Smooth muscle cell of the brain vasculature (primary cell): ENCODE measurements at places on chromosomes 5 and 9.

DNA sequence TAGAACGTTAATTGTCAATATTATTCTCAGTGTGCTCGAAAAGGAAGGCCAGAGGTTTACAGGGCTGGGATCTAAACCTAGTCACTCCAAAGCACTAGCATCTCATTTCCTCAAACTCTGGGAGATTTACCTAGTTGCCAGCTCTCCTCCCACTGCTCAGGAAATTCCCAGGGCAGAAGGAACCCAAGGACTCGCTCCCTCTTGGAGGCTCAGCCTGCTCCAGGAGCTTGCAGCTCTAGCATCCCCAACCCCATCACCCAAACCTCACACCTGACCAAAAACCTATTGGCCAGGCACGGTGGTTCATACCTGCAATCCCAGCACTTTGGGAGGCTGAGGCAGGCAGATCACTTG, 26.0 kb downstream of the SERINC5 start:
- no peak for DNase-seq

DNA sequence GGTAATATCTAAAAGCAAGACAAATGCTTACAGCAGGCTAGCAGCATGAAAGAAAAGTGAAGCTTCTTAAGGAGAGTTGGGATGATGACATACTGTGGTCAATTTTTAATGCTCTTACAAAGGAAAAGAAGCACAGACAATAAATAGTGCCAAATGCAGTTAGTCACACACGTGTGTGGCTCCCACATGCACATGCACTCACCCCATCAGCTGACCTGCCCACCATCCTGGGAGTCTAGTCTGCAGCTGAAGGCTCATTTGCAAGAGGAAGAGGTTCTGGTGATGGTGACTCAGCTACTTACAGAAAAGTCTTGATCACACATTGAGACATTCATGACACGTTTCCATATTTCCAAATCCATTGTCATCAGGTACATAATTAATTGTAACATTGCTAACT, 129.3 kb downstream of the MRPL36 start:
- DNase-seq: no peak

DNA sequence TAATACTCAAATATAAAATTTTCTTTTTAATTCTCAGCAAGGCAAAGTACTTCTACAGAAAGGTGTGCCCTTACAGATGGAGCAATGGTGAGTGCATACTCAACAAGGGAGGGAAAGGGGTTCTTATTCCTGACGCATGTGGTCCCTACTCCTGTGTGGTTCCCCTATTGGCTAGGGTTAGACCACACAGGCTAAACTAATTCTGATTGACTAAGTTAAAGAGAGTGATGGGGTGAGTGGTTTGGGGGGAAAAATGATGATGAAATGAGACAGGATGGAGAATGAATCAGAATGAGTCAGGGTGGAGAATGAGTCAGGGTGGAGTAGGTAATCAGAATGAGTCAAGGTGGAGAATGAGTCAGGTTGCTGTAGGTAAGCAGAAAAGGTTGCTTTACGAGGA, 22.9 kb upstream of the HMGCS1 start:
- no peak for DNase-seq

GRCh38 chr9:137516144-137516917, 33.9 kb downstream of the PNPLA7 start:
- DNase-seq: no peak

DNA sequence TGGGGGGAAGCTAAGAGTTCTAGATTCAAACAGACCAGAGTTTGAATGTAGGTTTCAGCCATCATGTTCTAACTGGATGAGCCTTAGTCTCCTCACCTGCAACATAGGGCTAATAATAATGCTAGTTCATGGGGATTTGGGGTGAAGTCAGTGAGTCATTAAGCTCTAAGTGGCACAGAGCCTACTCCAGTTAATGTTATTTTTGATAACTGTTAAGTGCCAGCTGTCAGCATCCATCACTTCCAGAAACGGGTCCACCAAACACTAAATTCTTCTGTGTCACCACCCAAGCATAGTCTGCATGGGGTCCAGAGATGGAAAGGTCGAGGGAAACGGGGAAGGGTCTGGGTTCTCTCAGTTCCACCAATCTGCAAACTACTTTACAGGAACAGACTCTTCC, 1.8 kb upstream of the TSC1 start:
- DNase-seq: no peak

GRCh38 chr9:84583866-84584265, 85.7 kb upstream of the NTRK2 start:
- no peak for DNase-seq

DNA sequence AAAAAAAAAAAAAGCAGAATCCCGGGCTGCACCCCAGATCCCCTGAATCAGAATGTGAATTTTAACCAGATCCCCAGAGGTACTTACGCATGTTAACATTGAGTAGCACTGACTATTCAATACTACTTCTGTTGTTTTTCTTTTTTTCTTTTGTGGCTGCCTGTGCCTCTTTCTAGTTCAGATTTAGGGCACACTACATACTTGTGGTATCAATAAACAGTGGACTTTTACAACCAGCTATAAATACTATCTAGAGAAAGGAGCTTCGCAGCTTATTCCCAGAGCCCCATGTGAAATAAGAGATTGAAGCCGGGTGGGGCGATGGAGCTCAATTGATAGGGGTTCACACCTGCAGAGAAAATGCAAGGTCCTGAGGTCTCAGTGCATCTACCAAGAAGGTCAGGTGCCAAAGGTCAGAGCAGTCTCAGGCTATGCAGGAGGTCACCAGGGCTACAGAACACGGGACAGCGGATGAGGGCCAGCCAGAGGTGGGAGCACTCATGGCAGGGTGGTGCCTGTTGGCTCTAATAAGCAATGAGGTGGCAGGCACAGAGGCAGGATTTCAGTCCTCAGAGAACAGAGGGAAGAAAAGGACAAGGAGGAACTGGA, 22.3 kb downstream of the WWC1 start:
- DNase-seq: no peak

DNA sequence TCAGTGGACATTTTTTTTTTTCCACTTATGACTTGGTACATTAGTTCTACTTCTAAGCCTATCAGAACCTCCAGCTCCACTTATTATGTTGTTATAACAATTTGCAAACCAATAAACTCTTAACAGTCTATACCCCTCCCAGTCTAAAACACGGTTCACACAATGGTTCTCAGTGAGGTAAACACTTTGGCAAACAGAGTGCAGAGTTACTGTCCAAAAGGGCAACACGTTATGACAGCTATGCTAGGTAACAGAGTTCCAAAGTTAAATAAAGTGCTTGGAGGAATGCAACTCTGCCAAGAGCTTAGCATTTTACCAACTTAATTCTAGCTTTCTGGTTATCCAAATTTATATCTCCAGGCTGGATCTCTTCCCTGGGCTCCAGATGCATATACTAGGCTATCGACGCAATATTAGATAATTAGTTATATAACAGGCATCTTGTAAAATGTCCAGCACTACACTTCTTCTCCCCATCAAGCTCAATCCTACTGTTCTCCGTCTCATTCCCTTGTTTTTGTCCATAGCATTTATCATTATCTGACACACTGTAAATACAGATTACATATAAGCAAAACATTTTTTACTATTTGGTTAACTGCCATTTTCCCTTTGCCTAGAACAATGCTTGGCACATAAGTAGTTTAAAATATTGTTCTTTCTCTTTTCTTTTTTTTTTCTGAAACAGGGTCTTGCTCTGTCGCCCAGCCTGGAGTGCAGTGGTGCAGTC, 14.3 kb downstream of the FNBP1 start:
- no peak for DNase-seq

GRCh38 chr5:151081431-151082281, 822 bp upstream of the TNIP1 start:
- no peak for DNase-seq

GRCh38 chr5:149174847-149175234, 33.5 kb downstream of the ABLIM3 start:
- no peak for DNase-seq

- DNase-seq: no peak
These were observed 347.4 kb downstream of the SH3GL2 start for GRCh38 chr9:17926246-17926645.

DNA sequence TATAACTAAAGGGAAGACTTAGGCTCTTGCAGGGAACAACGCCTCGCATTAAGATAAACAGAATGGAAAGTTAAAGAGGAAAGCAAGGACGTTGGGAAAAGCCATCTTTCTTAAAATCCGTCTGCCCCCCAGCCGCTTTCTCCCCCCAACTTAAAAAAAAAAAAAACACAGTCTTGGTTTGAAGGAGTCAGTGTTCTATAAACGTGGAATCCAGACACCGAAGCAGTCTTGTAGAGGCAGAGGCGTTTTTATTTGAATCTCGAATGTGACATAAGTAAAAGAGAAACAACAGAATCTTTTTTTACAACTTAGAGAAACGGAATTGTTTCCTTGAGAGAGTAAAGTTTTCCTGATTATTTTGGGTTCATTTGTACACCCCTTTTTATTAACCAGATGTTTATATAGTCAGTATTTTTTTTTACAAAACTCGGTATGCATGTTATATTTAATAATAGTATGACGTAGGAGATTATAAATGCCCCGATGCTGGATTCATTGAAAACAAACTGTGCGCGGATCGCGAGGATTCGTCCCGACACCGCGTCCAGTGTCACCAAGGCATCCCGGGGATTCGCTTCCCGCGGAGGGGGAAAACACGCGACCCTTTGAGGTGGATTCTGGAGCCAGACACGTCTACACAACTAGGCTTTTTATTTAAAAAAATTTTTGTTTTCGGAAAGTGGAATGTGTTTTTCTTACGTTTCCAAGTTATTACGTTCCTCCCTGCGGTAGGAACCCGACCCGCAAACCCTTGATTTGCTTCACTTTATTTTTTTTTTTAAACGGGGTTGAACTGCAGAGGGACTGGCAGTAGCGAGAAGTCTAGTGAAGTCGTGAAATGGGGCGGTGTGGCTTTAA, 6.7 kb downstream of the PTCH1 start:
- no peak for DNase-seq

DNA sequence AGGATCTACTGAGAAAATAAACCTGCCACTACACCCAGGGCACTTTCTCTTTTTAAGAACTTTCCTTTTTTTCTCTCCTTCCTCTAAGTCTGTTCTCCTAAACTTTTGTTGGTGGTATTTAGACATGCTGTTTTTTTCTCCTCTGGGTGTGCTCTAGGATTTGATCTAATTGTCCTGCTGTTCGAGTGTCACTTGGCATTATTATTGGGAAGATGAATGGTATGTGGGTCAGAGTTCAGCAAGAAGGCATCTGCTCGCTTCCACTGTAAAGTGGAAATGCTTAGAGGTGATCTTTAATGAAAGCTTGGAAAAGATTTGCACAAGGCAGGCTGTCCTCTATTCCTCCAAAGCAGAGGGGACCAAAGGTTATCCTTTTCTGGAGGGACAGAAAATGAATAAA, 1.3 kb upstream of the PLPPR1 start:
- DNase-seq: no peak

GRCh38 chr5:52560366-52560765, 227.3 kb upstream of the ITGA1 start:
- no peak for DNase-seq

DNA sequence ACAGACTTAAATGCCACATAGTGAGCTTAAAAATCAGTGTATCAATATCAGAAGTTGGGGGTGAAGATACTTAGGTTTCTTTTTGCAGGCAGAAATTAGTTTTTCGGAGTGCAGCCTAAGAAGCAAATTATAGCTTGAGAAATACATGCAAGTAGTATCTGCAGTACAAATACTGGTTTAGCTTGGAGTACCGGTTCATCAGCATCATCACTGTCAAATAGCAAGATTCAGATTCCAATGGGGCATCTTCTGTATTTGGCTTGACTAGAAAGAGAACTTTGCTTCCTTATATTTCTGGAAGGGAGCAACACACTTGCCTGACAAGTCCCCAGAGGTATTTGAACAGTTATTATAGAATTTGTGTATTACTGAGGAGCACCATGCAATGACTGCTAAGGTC, 19.8 kb downstream of the SLC31A1 start:
- DNase-seq: no peak

GRCh38 chr9:132825430-132825829, 52.7 kb downstream of the AK8 start:
- DNase-seq: no peak

GRCh38 chr5:147152086-147152485, 82.7 kb upstream of the STK32A start:
- no peak for DNase-seq

DNA sequence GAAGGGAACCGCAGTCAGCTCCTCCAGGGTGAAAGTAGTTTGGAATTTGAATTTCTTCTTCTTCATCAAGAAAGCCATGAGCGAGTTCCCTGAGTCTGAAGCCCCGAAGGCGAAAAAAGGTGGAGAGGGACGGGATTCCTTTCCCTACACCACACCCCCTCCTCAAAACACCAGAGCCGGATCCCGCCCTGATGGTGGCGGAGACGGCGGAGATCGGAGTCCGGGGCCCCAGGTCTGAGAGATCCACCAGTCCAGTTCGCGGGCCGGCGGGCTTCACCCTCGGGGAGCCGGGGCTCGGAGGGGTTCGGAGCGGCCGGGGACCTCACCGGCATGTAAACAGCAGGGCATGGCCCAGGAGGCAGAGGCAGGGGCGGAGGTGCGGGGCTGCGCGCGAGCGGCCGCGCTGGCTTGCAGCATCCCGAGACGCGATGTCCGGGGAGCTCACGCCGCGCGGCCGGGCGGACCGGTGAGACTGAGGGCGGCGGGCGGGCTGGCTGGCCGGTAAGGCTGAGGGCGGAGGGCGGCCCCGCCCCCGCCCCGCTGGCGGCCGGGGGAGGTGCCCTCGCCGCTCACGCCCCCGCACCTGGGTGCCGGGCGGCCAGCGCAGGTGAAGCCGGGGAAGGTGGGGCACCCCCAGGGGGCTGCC, 606 bp downstream of the EEIG1 start:
- DNase-seq: no peak

DNA sequence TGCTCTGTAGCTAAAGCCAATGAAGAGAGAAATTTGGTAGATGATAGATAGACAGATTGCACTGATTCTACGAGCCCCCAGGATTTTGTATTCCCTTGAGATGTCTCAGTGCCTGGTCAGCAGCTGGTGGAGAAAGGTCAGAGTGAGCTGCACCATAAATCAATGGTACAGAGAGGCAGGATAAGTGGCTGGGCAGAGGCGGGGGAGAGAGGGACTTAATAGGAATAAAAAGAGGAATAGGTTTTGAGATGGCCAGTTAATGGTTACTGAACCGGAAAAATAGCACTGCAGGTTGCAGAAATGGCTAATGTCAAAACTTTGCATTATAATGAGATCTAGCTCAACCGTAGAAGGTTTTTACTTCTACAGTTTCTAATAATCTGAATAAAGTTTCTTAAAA, 47.9 kb upstream of the SLC12A2 start:
- no peak for DNase-seq

DNA sequence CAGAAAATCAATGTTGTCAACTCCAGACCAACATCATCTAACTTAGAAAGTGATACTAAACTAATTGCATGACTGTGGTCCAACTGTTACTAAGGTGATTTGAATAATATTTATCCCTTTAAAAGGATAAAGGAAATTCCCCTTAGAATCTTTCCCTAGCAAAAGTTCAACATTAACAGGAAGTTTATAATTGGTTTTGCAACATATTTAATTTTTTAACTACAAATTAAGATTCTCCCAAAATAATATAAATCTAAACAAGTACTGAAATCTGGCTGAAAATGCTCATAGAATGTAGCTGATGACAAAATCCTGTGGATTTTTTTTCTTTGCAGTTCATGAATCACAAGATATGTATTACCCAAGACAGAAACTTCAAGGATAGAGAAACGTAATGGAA, 151.4 kb downstream of the LPAR1 start:
- no peak for DNase-seq
